ENCODE measurements at places on chromosomes 1 and 21. TPM values are rescaled to one million over a fixed set of nuclear protein-coding genes. Genes with fewer than 3 reads are reported as not detected.

DNA sequence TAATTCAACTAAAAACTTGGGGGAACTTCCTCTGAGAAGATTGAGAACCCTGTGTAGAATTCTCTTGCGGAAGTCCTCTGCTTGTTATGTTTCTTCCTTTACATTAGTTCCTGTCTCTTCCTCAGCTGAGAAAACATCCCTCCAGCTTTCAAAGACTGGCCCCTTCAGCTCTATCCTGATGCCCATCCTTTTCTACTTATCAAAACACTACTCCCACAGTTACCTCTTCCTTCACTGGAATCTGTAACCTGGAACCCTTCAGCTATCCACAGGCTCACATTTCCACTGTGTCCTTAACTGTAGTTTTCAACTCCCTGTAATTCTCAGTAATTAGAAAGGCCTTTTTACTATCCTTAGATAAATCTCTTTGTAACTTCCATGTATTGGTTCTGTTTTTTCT lies 6.0 kb upstream of the DEDD start:
- no peak for DNase-seq

FGR gene
- total RNA-seq: 3.5 TPM

DNA sequence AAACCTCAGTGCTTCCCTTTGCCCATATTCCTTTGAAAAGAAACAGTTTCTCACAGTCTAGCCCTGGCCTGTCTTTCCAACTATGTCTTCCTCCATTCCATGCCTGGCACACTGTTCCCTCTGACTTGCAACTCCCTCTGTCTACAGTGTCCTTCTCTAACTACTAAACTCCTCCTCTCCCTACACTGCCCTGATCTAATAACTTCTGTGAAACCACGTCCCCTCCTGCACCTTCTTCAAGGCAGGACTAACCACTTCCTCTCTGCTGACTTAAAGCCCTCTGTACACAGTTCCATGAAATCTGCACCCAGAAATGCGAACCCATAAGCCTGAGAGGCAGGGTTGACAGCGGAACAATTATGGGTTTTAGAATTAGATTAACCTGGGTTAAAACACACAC lies 62.2 kb upstream of the ATP1B1 start:
- no peak for DNase-seq

DNA sequence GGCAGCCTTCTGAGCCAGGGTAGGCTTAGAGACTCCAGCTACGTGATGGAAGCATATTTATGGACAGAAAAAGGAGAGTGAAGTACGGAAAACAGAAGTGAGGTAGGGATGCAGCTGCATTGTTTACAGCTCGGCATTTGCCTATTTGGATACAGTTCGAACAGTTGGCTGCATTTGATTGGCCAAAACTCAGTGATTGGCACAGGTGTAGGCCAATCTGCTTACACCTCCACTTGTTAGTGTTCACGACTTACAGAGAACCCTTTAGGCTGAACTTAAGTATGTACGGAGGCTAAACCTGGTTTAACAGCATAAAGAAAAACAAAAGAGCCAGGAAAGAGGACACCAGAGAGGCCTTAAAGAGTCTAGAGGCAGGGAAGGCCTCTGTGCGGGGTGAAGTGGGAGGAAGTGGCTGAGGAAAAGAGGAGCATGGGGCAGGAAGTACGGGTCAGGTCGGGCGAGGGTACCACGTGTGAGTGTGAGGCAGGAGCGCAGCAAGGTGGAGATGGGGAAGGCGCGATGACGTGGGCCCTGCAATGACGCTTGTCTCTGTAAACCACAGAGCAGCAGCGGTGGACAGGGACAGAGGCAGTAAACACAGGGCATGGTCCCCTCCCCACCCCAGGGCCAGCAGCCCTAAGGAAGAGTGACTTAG lies 32.0 kb downstream of the RSPH1 start:
- no peak for DNase-seq

MTARC1 gene
- 4.6 TPM for total RNA-seq

GRCh38 chr1:174352117-174352516 lies 95.6 kb upstream of the GPR52 start:
- no peak for DNase-seq

DNA sequence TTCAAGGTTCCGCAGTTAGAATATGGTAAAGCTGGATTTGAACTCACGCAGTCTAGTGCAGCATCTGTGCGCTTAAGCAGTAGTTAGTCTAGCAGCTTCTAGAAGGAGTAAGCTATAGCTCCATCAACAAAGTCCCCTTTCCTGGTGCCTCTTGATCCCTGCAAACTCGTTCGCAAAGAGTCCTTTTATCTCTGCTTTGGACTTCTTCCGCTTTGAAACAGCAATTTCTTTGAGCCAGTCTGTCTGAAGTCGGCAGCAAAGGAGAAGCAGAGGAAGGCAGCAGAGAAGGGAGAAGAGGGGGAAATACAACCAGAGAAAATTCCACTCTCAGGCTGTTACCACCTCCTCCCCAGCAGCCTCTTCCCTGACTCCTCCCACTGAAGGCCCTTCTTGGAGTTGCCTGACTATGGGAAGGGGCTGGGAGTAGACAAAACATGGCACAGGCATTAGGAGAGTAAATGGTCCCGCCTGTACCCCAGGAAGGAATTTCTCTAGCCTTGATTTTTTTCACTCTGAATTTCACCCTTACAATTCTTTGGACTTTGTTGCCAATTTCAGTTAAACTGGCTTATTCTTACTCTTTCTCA lies 25.9 kb downstream of the HSD3B2 start:
- no peak for DNase-seq

- no peak for DNase-seq
Observed at GRCh38 chr21:44550807-44551206, 498 bp downstream of the KRTAP10-2 start.

- no peak for DNase-seq
Observed at GRCh38 chr1:71561206-71561605, 480.4 kb upstream of the ZRANB2 start.

DNA sequence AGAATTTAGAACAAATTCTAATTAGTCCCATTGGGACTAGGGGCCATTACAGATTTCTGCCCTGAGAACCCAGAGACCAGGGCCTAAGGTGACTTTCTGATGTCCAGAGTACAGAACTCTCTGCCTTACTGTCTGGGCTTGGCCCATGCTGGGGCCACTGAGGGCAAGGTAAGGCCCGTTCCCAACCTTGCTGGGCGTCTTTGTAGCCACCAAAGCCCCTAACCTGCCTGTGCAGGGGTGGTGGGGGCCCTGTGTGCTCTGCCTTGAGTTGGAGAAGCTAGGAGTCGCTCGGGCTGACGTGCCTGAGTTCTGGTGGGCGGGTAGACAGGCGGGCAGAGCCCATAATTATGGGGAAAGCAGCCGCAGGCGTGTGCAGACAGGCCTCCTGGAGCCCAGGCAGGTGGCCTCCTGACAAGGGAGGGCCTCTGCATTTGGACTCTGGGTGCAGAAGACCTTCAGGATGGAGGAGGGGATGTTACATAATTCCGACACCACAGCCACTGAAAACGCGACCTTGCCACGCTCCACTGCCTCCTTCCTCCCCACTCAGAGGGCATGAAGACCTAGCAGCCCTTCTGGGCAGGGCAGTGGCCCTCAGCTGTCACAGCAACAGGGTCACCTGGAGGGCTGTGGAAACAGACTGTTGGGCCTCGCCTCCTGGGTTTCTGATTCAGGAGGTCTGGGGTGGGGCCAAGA lies 239.9 kb upstream of the TMEM51 start:
- peak; percentile 22 for DNase-seq
